ENCODE measurements at places on chromosomes 7 and 10. TPM values are rescaled to one million over a fixed set of nuclear protein-coding genes. Genes with fewer than 3 reads are reported as not detected.

The PRKCQ gene
- total RNA-seq, result 2.2 TPM

The MTPN gene
- total RNA-seq, result 93.1 TPM

The FAM25C gene
- total RNA-seq, result not detected

The LRMDA gene
- total RNA-seq, result 9.4 TPM

The AKR1D1 gene
- not detected for total RNA-seq

The ADIRF gene
- total RNA-seq, result 127 TPM

The PODXL gene
- total RNA-seq, result 25.6 TPM

The NPM3 gene
- total RNA-seq, result 15.3 TPM

The ABCB4 gene
- 0.65 TPM for total RNA-seq

The CTTNBP2 gene
- 7.2 TPM for total RNA-seq

The SLC13A1 gene
- total RNA-seq, result 2.1 TPM

The AKR1B15 gene
- total RNA-seq, result not detected

The ELOVL3 gene
- not detected for total RNA-seq

The PYROXD2 gene
- total RNA-seq, result 11.6 TPM

The HSPA12A gene
- total RNA-seq, result 7.7 TPM

The GTF2IRD1 gene
- total RNA-seq, result 30.7 TPM

The CYP26C1 gene
- total RNA-seq, result 0.09 TPM

The CDK1 gene
- total RNA-seq, result 21.2 TPM

The STK32C gene
- 11.1 TPM for total RNA-seq

The CCL24 gene
- 6.9 TPM for total RNA-seq

The PMS2 gene
- total RNA-seq, result 12.1 TPM

The GRID2IP gene
- total RNA-seq, result 0.41 TPM

The PILRA gene
- total RNA-seq, result 7.8 TPM

The LRRN3 gene
- 0.29 TPM for total RNA-seq

The PNLIPRP2 gene
- 2.8 TPM for total RNA-seq

The MNX1 gene
- 24.0 TPM for total RNA-seq

The AKR1B1 gene
- 51.1 TPM for total RNA-seq

The PLAC9 gene
- 15.1 TPM for total RNA-seq

The ELN gene
- total RNA-seq, result 43.4 TPM

The SPDYE2 gene
- total RNA-seq, result not detected
